ENCODE measurements at places on chromosomes 12 and 14.
A peak's percentile ranks its signal among the peaks of the same experiment; 100 is the strongest.

DNA sequence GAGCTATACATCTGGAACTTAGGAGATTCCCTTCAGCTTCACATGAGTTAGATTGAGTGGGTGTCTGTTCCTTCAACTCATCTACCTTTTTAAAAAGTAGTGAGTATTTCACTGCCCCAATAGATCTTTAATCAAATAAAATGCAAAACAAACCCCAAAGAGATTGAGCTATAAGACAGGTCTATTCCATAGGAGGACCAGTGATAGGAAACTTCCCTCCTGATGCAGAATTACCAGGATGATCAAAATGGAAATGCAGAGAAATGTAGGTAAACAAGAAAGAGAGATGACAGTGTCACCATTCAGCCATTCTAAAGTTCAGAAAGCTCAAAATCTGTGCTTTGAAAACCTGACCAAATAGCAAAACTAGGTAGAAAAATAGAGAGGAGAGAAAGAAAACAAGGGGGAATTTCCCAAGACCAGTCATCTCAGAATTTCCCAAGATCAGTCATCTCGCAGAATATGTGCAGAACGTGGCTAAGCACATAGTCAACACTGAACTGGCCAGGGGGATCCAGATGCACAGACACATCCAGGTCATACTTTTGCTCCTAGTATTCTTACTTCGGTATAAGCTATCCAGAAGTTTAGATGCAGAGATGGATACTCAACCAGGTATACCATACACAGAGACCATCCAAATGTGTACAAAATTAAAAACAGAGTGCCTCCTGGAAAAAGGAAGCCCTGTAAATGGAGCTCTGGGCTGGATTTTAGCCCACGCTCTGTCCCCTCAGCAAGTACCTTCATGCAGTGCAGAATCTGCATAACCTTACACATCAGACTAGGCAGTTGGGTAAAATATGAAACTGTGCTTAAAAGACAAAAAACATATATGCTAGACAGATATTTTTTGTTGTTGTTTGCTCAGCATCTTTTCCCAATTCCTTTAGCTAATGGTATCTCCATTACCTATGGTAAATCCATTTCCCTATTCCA is 27.4 kb downstream of the SLC41A2 start:
- DNase-seq = peak; percentile 82

- no peak for DNase-seq
Observed at GRCh38 chr14:75066691-75067090, 2.8 kb upstream of the ZC2HC1C start.

DNA sequence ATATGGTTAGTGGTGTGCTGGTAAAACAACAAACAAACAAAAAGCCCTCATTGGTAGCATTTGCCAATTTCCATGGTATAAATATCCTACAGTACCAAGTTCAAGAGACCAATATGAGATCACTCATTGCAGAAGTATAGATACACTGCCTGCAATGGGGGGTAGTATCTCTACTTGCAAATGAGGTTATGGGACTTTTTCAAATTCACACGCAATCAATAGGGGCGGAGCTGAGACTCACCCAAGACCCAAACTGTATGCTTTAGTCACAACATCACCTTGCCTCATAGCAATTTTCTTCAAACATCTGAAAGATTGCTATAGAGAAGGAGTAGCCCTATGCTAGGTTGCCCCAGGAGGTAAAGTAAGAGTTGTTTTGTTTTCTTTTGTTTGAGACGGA is 93.7 kb downstream of the VCPKMT start:
- DNase-seq = no peak

DNA sequence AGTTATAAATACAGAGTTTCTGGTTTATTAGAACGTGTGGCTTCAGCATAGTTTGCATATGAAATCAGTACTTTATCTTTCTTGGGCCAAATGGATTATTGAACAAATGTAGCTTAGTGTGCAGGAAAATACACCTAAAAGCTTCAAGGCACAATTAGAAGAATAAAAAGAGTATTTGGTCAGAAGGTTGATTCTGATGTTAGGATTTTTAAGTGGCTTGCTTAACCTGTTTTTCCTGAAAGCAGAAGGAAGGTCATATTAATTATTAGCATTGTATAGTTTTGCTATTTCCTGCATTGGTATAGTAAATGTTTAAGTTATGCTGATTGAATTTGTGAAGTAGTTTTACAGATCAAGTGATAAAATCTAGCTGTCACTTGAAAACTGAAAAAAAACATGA is 31.0 kb upstream of the GNS start:
- no peak for DNase-seq

DNA sequence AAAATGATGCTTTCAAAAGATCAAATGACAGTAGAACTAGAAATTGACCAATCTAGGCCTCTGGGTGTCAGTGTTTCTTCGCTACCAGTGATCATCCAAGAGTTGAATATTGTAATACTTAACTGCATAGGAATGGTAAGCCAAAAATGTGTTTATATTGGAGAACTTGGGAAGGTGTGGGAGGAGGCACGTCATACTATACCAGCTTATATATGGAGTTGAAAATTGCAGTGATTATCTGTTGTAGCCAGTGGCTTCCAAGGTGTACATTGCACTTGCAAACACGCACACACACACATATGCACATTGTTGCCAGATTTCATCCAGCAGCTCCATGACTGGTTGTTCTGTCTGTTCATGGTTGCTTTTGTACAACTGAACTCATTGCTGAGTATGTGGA is 36.1 kb downstream of the EID3 start:
- no peak for DNase-seq

- DNase-seq = no peak
Observed at GRCh38 chr12:121494093-121494787, 86.6 kb downstream of the KDM2B start.

DNA sequence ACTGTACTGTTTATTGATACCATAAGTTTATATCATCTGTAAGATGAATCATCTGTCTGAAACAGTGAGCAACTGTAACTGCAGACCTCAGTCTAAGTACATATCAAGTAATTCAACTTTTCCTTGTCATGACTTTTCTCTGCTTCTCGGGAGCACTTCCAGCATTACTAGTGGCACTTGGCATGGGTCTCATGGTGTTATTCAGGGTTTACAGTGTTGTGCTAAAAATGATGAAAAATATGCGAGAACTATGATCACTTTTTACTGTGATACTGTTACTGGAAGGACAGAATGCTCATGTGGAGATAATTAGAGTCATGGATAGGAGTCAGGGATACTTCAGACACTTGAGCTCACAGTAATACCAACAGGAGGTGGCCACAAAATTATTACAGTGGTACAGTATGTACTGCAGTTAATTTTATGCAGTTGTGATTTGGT is 8.3 kb downstream of the KTN1 start:
- no peak for DNase-seq

- no peak for DNase-seq
Observed at GRCh38 chr12:71626098-71626497, 37.5 kb downstream of the ZFC3H1 start.

- peak; percentile 80 for DNase-seq
Observed at GRCh38 chr14:90454041-90455000, 57.5 kb downstream of the CALM1 start.

GRCh38 chr12:110649341-110649847 is 35.5 kb downstream of the TCTN1 start:
- DNase-seq = no peak

GRCh38 chr12:13211859-13212664 is 15.5 kb downstream of the EMP1 start:
- DNase-seq = peak; percentile 47

GRCh38 chr14:91291786-91292405 is 47.4 kb upstream of the GPR68 start:
- DNase-seq = no peak

GRCh38 chr14:68544081-68544892 is 248.6 kb downstream of the ZFP36L1 start:
- peak; percentile 89 for DNase-seq

DNA sequence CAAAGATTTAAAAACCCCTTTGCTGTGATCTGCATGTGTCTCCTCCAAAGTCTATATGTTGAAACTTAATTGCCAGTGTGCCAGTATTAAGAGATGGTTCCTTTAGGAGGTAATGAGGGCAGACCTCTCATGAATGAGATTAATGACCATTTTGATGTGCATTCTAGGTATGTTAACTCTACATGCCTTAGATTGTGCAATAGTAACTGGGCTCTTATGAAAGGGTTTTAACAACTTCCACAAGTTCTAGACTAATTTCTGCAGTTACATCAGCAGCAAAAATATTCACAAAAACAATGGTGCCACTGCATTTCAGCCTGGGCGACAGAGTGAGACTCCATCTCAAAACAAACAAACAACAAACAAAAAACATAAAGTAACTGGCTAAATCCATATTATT is 3.8 kb upstream of the TAS2R10 start:
- DNase-seq = peak; percentile 33

DNA sequence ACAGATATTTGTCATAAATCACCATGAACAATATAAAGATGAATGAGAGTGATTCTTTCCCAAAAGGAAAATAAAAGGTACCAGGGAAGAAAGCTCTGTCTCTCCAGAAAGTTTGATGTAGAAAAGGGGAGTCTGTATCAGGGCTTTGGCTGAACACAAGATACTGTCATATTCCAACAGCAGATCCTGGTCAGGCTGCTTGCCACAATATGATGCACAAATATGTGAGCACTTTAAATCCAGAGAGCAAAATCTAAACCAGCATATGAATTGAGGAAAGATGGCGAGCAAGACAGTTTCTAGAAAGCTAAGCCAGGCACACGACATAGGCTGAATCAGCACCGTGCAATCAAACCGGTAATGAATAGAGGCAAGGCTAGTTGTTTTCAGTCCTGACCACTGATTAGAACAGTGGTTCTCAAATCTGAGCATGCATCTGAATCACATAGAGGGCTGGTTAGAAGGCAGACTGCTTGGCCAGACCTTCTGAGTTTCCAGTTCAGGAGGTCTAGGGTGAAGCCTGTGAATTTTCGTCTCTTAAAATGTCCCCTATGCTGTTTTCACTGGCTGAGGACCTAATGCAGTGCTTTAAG is 60.7 kb downstream of the PLCZ1 start:
- DNase-seq = no peak
